ENCODE measurements at places on chromosomes 5 and 9.

DNA sequence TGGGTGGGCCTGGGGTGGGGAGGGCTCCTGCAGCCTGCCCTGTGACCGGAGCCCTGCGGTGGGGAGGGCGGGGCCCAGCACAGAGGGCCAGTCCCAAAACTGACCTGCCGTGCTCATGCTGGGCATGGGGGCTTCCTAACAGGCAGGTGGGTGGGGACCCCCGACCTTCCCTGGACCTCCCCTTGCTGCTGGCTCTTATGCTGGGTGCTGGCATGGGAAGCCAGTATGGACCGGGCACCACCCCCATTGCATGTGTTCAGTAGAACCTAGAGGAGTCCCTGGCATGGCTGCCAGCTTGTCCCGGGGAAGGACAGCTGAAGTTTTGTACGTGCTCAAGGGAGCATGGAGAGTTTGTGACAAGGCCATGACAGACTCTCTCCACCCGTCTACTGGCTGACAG is 37.1 kb downstream of the WNK2 start:
- no peak for DNase-seq

DNA sequence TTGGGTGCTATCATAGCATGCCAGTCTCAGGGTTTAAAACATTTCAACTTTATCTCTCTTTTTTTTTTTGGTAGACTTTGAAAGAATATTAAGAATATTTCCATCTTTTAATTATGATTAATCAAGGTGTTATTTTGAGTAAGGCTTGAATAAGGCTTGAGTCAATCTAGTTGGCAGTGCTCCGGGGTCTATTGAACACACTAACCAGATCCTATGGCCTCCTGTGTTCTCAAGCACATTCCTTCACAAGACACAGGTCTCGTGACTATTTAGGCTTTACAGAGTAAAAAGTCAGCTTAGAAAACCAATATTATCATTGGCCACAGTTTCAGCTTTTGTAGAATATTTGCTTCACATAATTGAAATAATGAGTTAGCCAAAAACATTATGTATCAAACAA is 151.2 kb downstream of the ARHGEF28 start:
- no peak for DNase-seq

GRCh38 chr9:105147110-105147871 is 97.2 kb upstream of the SLC44A1 start:
- DNase-seq: no peak

- peak; percentile 22 for DNase-seq
Observed at GRCh38 chr5:149054416-149054815, 8.4 kb downstream of the SH3TC2 start.

- no peak for DNase-seq
Observed at GRCh38 chr5:102090770-102091169, 205.3 kb downstream of the SLCO4C1 start.

- DNase-seq: no peak
Observed at GRCh38 chr9:104304925-104305324, 199.1 kb upstream of the OR13F1 start.

- peak; percentile 82 for DNase-seq
Observed at GRCh38 chr9:127903557-127904475, 4.4 kb upstream of the ST6GALNAC6 start.

DNA sequence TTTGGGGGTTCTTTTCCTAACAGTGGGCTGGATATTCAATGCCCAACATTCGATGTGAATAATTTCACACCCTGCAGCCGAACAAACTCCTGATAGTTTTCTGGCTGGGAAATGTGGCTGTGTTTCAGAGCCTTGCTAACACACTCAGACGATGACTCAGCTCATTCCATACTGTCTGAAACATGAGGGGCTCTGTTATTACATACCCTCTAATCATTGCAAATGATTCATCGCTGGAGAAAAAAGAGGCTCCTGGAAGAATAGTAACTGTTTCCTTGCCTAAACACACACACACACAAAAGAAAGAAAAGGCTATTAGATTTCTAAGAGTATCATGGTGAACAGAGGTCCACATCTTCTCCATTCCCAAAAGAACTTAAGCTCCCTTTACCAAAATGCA is 75.8 kb downstream of the OXCT1 start:
- DNase-seq: peak; percentile 80

- no peak for DNase-seq
Observed at GRCh38 chr5:100694100-100694499, 158.9 kb downstream of the FAM174A start.

GRCh38 chr9:111615928-111616327 is 15.2 kb upstream of the DNAJC25 start:
- no peak for DNase-seq
